ENCODE measurements at places on chromosomes 11 and 22.

DNA sequence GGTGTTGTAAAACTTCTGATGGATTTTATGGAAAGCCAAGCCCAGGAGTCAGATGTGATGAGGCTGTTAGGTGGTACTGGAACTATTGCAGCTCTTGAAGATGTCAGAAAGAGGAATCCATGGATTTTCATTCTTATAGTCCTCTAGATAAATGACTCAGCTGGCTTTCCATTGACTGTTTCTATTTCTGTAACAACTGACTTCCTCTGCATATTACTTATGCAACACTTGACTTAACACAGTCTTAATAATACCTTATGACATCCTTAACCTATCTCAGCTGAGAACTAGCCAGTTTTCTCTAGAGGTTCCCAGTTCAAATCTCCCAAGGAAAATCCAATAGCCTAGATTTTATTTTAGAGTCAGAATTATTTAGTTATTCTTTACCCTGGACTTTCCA lies 263.8 kb downstream of the LUZP2 start:
- no peak for DNase-seq

DNA sequence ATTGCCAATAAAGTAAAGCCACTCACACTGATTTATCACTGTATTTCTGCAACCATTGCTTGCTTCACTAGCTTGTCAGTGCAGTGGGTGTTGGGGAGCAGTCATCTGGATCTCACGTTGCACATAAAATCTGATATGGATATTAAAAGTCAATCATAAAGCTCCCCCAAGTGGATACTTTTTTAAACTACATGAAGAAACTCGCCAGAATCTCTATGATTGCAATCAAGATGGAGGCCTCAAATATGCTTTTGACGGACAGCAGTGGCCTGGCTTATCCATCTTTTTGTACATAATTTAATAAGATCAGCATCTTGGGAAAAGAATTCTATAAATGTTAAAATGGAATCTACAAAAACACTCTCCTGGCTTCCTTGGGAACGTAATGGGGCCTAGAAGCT lies 137.7 kb downstream of the WT1 start:
- no peak for DNase-seq

- no peak for DNase-seq
Measured at GRCh38 chr22:19579880-19580279, 55.7 kb upstream of the CLDN5 start.

GRCh38 chr11:36399745-36400144 lies 103.7 kb downstream of the PRR5L start:
- DNase-seq, result no peak

DNA sequence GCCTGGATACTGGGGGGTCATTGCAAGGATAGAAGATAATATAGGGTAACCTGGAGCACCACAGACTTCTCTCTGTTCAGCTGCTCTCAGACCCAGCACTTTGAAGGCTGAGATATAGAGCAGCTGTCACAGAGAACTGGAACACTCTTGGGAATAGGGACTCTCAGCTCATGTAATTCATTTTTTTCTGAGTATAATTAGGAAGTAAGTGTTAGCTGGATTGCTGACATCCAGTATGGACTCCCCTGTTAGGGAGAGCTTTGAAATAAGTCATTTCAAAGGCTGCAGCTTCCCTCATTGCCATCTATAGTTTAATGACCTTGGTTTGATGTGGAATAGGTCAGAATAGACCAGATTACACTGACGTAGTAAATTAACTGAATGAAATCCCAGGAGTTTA lies 120.8 kb upstream of the POU2AF2 start:
- no peak for DNase-seq

DNA sequence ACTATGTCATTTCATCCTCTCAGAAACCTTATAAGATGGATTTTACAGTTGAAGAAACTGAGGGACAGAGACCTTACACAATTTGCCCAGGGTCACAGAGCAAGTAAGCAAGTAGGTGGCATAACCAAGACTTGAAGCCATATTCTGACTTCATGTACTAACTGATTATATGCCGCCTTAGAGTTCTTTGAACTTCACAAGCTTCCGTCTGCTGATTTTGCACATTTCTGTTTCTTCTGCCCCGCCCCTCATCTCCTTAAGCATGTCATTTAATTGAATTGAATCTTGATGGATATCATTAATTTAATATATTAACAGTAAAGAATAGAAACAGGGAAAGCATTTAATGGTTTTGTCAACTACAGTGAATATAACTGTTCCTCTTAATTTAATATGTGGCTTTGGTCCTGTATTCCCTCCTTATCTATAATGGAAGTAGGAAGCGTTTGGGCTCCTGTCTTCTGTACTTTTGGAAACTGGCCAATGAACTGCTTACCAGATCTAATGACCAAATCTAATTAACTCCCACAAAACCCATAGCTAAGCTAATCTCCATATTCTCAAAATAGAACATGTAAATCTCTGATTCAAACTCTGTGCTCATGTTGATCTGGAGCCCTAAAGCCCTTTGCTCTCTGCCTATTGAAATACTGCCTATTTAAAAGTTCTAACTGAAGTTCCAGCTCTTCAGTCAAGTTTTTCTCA lies 30.4 kb downstream of the SIK2 start:
- no peak for DNase-seq

GRCh38 chr11:98940913-98941312 lies 79.8 kb upstream of the CNTN5 start:
- DNase-seq, result no peak

DNA sequence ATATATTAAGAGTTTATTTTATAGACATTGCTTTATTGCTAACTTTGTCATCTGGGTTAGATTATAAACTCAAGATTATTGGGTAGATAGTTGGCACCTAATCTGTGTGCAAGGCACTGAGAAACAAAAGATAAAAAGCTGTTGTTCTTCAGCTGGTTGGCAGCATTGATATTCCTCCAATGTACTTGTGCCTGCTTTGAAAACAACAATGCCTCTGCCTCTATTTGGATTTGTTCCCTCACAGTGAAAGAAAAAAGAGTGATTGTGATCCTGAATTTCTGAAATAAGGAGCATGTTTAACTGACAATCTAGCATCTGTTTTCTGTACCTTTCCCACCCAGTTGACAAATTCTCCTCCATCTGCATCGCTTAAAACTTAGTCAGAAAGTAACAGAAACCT lies 98.3 kb downstream of the TYR start:
- no peak for DNase-seq
